Caki2 (cell line): ENCODE measurements at places on chromosomes 1 and 21. TPM values are rescaled to one million over a fixed set of nuclear protein-coding genes. Genes with fewer than 3 reads are reported as not detected.

DNA sequence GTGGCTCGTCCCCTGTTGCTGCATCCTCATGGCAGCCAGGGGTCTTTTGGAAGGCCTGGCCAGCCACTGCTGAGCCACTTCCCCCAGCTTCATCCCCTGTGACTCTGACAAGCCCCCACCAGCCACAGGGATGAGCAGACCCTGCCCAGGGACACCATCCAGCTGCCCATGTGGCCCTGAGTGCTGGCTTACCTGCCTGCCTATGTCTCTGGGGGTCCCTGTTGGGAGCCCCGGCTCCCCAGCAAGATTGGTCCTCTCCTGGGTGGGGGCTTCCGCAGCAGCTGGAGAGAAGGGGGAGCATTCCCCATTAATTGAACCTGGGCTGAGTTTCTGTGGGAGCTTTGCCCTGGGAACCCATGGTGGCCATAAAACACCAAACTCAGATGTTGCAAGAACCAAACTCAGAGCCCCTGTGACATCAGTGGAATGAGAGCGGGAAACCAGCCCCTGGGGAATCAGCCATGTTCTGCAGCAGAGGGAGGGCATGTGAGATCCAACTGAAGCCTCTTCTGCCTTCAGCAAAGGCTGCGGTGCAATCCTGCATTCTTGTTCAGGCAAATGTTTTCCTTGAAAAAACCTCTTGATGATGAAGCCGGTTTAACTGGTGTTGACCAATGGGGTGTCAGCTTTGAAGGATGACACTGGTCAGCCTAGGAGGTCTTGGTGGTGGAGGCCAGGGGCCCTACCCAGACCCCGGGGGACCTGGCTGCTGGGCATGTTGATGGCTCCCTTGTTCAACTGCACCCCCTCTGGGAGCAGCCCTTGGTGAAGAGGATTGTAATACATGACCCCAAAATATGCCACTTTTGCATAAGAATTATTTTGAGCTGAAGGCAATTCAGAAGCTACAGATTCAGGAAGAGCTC is 28.3 kb upstream of the COL18A1 start:
- DNase-seq = no peak

The HSD11B1 gene
- not detected in 2 replicates for total RNA-seq

The SMPDL3B gene
- total RNA-seq = 0.38 TPM in 1 of 2 replicates, not detected in the other

The HPCAL4 gene
- total RNA-seq = 0.03 TPM in 1 of 2 replicates, not detected in the other

The COL11A1 gene
- 1.0 TPM in 1 of 2 replicates, not detected in the other for total RNA-seq
